ENCODE measurements at places on chromosomes 3 and 15. TPM values are rescaled to one million over a fixed set of nuclear protein-coding genes. Genes with fewer than 3 reads are reported as not detected.

GRCh38 chr15:32956006-32956405 lies 238.2 kb downstream of the GREM1 start:
- H3K27me3 ChIP-seq, result no peaks in the 10 kb centered on the region
- H3K36me3 ChIP-seq, result no peaks in the 10 kb centered on the region
- H3K4me1 ChIP-seq, result no peaks in the 10 kb centered on the region
- peak; percentile 57 for DNase-seq
- H3K4me3 ChIP-seq, result no peak overlapping the region

GRCh38 chr3:153951276-153951675 lies 169.9 kb upstream of the ARHGEF26 start:
- peaks cover 3% of the 10 kb centered on the region for H3K27me3 ChIP-seq
- DNase-seq, result no peak
- no peak overlapping the region for H3K27ac ChIP-seq

GRCh38 chr3:52857133-52857532 lies 22.3 kb upstream of the MUSTN1 start:
- no peaks in the 10 kb centered on the region for H3K27me3 ChIP-seq
- no peak overlapping the region for H3K4me3 ChIP-seq
- no peak for DNase-seq
- H3K4me1 ChIP-seq, result no peaks in the 10 kb centered on the region
- no peaks in the 10 kb centered on the region for H3K36me3 ChIP-seq

DNA sequence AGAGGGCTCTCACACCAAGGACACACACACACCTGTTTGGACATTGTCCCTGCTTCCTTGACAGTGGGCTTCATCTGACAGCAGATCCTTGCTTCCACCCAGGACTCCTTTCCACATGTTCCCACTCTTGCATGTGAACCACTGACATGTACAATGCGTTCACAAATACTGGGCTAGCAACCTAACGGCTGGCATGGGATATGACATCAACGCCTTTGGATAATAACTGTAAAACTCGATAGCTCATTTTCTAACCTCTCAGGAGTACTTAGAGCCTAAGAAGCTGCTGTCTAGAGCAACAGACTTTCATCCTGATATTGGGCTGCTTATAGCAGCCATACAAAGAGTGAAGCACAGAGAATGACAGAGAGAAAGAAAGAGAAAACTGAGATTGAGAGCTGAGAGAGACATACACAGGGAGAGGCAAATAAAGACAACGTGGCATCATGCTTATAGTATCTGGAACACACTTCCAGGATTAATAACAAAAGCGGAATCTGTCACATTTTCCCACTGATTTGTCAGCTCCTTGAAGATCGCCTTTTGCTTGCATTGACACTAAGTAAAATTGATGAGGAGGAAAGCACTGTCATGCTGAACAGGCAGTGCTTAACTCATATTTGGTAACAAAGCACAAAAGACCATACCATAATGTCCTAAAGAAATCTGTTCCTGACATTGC lies 1.7 kb downstream of the GUCA1C start:
- H3K36me3 ChIP-seq, result no peaks in the 10 kb centered on the region
- H3K4me1 ChIP-seq, result no peaks in the 10 kb centered on the region
- no peak for DNase-seq
- no peak overlapping the region for H3K4me3 ChIP-seq

- no peak for DNase-seq
- no peaks in the 10 kb centered on the region for H3K4me1 ChIP-seq
- H3K27ac ChIP-seq, result no peak overlapping the region
- H3K36me3 ChIP-seq, result no peaks in the 10 kb centered on the region
These were observed 76.6 kb downstream of the EDEM1 start for GRCh38 chr3:5264093-5264600.

GRCh38 chr15:69756440-69756839 lies 303.8 kb downstream of the RPLP1 start:
- H3K4me1 ChIP-seq, result no peaks in the 10 kb centered on the region
- no peak overlapping the region for H3K4me3 ChIP-seq
- no peak for DNase-seq
- no peaks in the 10 kb centered on the region for H3K36me3 ChIP-seq

DNA sequence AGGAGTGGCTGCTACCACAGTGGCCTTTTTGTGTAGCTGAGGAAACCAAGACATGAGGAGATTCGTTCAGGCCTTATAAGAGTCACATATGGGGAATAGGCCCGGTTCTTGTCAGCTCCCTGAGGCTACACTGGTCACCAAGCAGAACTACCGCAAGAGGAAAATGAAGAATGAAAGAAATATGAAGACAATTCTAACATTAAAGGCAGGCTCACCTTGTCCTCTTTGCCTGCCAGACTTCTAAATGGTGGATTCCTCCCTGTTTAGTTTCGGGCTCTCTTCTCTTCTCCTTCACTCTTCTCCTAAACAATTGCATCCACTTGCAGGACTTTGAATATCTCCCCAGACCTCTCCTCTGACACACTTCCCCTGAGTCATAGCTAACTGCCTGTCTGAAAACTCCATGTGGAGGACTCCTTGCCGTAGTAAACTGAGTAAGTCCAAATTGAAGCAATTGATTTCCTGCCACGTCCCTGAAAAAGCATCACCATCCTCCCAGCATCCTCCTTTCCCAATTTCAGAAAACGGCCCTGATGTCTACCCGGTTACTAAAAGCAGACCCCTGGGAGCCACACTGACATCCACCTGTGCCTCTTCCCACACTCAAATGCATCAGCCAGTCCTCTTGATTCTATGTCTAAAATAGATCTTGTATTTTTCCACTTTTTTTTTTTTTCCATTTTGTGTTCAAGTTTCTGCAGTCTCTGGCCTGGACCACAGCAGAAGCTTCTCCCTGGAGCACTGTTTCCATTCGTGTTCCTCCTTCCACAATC lies 30.3 kb upstream of the VEPH1 start:
- no peak overlapping the region for H3K4me3 ChIP-seq
- H3K27ac ChIP-seq, result no peak overlapping the region
- no peaks in the 10 kb centered on the region for H3K4me1 ChIP-seq
- H3K27me3 ChIP-seq, result peaks cover 4% of the 10 kb centered on the region
- no peaks in the 10 kb centered on the region for H3K36me3 ChIP-seq

- H3K4me3 ChIP-seq, result no peak overlapping the region
- DNase-seq, result no peak
- no peaks in the 10 kb centered on the region for H3K27me3 ChIP-seq
- no peak overlapping the region for H3K27ac ChIP-seq
- H3K4me1 ChIP-seq, result no peaks in the 10 kb centered on the region
These were observed 291.2 kb downstream of the FAM43A start for GRCh38 chr3:194976874-194977273.

- no peak for DNase-seq
- H3K4me1 ChIP-seq, result no peaks in the 10 kb centered on the region
- H3K27me3 ChIP-seq, result no peaks in the 10 kb centered on the region
- H3K4me3 ChIP-seq, result no peak overlapping the region
- no peak overlapping the region for H3K27ac ChIP-seq
These were observed 983.4 kb downstream of the ROBO2 start for GRCh38 chr3:78023257-78023656.

GRCh38 chr3:179029096-179029495 lies 42.5 kb downstream of the ZMAT3 start:
- no peak overlapping the region for H3K27ac ChIP-seq
- no peaks in the 10 kb centered on the region for H3K4me1 ChIP-seq
- no peak overlapping the region for H3K4me3 ChIP-seq
- no peaks in the 10 kb centered on the region for H3K27me3 ChIP-seq
- DNase-seq, result no peak

- H3K27me3 ChIP-seq, result peaks cover 29% of the 10 kb centered on the region
- no peaks in the 10 kb centered on the region for H3K36me3 ChIP-seq
- no peak overlapping the region for H3K4me3 ChIP-seq
These were observed 105.6 kb downstream of the FBLN2 start for GRCh38 chr3:13654330-13655060.

DNA sequence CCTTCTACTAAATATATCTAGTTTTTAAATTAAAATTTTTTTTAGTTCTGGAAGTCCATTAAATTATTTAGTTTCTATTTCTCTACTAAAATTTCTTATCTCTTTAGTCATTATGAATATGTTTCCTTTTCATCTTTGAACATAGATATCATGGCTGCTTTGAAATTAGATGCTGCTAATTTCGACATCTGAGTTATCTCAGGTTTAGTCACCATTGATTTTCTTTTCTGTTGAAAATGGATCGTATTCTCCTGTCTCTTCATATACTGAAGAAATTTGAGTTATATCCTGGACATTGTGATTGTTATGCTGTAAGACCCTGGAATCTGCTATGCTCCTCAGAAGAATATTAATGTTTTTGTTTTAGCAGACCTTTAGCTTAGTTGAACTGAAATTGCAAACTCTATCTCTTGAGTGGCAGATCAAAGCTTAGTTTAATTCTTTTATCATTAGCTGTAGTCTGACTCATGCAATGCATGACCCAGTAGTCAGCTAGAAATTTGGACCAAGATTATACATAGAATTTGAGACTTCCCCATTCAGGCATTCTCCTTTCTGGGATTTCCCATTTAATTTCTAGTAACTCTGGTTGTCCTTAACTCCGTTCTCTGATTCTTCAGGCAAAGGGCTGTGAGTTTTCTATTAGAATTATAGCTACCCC lies 439.8 kb upstream of the IL12A start:
- no peaks in the 10 kb centered on the region for H3K27me3 ChIP-seq
- H3K4me1 ChIP-seq, result no peaks in the 10 kb centered on the region
- DNase-seq, result no peak
- no peak overlapping the region for H3K4me3 ChIP-seq

DNA sequence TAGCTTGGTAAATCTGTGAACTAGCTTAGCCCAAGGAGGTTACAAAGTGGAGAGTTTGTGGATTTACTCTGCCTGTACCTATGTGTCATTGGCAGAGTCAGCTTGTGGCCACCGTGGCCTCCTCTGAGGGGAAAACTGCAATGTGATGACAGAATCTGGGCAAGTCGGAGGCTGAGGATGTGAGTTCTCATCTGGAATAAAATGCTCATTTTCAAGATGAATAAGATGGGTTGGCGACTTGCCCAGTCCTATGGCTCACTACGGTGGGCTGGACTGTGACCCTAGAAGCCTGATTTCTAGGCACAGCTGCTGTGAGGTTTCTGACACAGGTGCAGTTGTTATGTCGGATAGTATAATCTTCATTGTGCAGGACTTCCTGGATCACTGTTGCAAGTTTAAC lies 83.7 kb downstream of the ETV5 start:
- no peaks in the 10 kb centered on the region for H3K36me3 ChIP-seq
- no peak overlapping the region for H3K27ac ChIP-seq

DNA sequence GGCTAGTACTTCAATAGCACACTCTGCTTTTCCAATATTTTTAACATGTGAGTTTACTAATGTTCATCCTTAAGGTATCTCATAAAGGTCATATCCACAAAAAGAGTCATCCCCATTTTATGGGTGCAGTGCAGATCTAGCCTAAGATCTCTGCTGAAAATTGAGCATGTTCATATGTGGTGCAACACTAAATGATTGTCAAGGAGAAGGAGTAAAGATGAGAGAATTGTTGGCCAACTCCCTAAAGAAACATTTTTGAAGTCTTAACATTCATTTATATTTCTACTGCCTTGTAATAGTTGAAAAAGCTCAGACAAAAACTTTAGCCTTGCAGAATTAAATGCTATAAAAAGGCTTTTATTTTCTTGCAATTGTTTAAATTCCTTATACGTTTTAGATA lies 1159.6 kb downstream of the TBL1XR1 start:
- H3K4me1 ChIP-seq, result no peaks in the 10 kb centered on the region
- no peaks in the 10 kb centered on the region for H3K36me3 ChIP-seq
- H3K4me3 ChIP-seq, result no peak overlapping the region
- no peak for DNase-seq
- H3K27me3 ChIP-seq, result no peaks in the 10 kb centered on the region
- no peak overlapping the region for H3K27ac ChIP-seq

DNA sequence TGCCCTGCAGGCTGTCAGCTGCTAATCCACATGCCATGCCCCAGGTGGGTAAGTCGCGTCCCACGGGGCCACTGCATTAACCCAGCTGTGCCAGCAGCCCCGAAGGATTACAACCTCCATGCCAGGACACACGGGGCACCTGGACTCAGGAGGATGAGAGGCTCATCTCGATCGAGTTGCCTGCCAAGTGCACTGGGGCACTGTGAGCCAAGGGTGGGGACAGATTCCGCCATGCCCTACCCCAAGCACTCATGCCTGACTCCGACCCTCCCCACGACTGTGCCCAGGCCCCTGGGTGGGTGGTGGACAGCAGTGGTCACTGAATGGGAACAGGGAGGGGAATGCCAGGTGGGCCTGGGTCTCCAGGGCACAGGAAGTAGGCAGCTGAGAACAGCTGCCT lies 20.7 kb upstream of the SNRPA1 start:
- H3K27ac ChIP-seq, result no peak overlapping the region
- peaks cover 6% of the 10 kb centered on the region for H3K4me1 ChIP-seq
- H3K27me3 ChIP-seq, result no peaks in the 10 kb centered on the region
- no peaks in the 10 kb centered on the region for H3K36me3 ChIP-seq
- H3K4me3 ChIP-seq, result no peak overlapping the region

- no peak overlapping the region for H3K27ac ChIP-seq
- no peak overlapping the region for H3K4me3 ChIP-seq
- no peak for DNase-seq
- H3K36me3 ChIP-seq, result no peaks in the 10 kb centered on the region
- H3K4me1 ChIP-seq, result no peaks in the 10 kb centered on the region
- H3K27me3 ChIP-seq, result no peaks in the 10 kb centered on the region
These were observed 54.7 kb upstream of the CNOT10 start for GRCh38 chr3:32630266-32630665.

GRCh38 chr3:19342389-19342788 lies 194.1 kb downstream of the KCNH8 start:
- H3K4me1 ChIP-seq, result no peaks in the 10 kb centered on the region
- H3K27me3 ChIP-seq, result no peaks in the 10 kb centered on the region
- no peak overlapping the region for H3K4me3 ChIP-seq

- H3K27ac ChIP-seq, result no peak overlapping the region
- no peaks in the 10 kb centered on the region for H3K27me3 ChIP-seq
- H3K36me3 ChIP-seq, result no peaks in the 10 kb centered on the region
- H3K4me3 ChIP-seq, result no peak overlapping the region
These were observed 60.5 kb upstream of the FGD5 start for GRCh38 chr3:14758297-14758696.

GRCh38 chr3:18900994-18901393 lies 247.3 kb upstream of the KCNH8 start:
- H3K36me3 ChIP-seq, result no peaks in the 10 kb centered on the region
- DNase-seq, result no peak
- H3K4me3 ChIP-seq, result no peak overlapping the region
- no peaks in the 10 kb centered on the region for H3K4me1 ChIP-seq

DNA sequence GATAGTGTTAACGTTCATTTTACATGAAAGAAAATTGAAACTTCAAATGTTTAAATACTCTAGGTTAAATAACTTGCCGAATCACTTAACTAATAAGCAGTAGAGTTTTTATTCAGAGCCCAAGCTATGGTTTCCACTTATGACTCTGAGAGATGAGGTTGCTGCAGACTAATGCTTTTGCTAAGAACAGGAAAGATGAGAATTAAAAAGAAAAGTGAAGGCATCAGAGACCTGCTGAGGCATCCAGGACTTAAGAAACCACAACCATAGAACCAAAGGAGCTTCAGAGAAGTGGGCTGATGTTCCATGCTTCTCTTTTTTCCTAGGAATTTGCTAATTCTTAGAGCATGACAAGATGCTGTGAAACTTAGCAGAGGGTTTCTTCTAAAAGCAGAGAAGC lies 9.5 kb downstream of the HMG20A start:
- H3K4me3 ChIP-seq, result no peak overlapping the region
- H3K27ac ChIP-seq, result no peak overlapping the region
- H3K4me1 ChIP-seq, result no peaks in the 10 kb centered on the region
- no peaks in the 10 kb centered on the region for H3K36me3 ChIP-seq
- no peak for DNase-seq

The CCR8 gene
- total RNA-seq, result not detected

The GOLGA6L10 gene
- total RNA-seq, result 3.1 TPM

The SLC28A1 gene
- not detected for total RNA-seq

The MKRN3 gene
- total RNA-seq, result not detected

The TEX264 gene
- total RNA-seq, result 23.0 TPM

The TRIM59 gene
- 12.8 TPM for total RNA-seq
